Central memory CD8-positive, alpha-beta T cell (primary cell): ENCODE measurements at places on chromosomes 1 and 21.

- no peak for DNase-seq
Observed at GRCh38 chr1:154657556-154657955, 49.6 kb upstream of the ADAR start.

DNA sequence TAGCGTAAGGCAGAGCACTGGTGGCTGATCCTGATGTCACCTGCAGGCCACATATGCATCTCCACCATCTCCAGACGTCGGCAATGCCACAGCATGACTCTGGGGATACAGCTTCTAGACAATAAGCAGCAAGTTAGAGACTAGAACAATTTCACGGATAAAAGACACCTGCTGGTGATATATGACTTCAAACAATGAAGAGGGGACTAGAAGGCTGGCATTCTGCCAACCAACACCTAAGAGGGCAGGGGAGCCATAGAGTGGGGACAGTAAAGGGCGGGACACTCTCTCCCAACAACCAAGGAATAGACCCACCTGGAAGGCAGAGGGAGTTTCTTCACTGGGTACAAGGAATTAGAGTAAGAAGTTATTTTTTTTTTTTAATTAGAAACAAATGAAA, 126.7 kb downstream of the SIM2 start:
- DNase-seq = no peak

- no peak for DNase-seq
Observed at GRCh38 chr1:232648316-232648715, 18.4 kb upstream of the SIPA1L2 start.

- DNase-seq = no peak
Observed at GRCh38 chr1:165419839-165420238, 25.1 kb downstream of the RXRG start.

- no peak for DNase-seq
Observed at GRCh38 chr1:163170975-163171676, 31.6 kb downstream of the RGS5 start.

GRCh38 chr1:226001963-226002666, 3.0 kb upstream of the SDE2 start:
- peak; percentile 59 for DNase-seq

GRCh38 chr1:1959840-1960479, 40.9 kb upstream of the TMEM52 start:
- no peak for DNase-seq

DNA sequence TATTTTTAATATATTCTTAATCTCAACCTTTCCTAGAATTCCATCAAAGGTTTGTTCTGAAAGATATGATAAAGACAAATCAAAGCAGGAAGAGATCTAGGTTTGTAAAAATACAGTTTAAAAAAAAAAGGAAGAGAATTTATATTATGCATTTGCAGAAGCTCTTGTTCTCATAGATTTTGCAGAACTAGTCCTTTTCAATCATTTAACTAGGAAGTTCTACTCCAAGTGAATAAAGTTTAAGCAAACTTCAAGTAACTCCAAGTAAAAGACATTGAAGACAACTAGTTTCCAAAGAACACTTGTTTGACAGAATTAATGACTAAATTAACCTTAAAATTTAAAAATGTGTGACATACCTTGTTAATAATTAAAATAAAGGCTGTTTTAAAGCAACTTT, 55.9 kb downstream of the HNRNPR start:
- no peak for DNase-seq
